ENCODE measurements at places on chromosomes 12 and 14.

- no peak for DNase-seq
Measured at GRCh38 chr14:74940956-74941565, 14.3 kb downstream of the PGF start.

GRCh38 chr12:10562306-10562933 is 51.0 kb downstream of the MAGOHB start:
- peak; percentile 24 for DNase-seq

DNA sequence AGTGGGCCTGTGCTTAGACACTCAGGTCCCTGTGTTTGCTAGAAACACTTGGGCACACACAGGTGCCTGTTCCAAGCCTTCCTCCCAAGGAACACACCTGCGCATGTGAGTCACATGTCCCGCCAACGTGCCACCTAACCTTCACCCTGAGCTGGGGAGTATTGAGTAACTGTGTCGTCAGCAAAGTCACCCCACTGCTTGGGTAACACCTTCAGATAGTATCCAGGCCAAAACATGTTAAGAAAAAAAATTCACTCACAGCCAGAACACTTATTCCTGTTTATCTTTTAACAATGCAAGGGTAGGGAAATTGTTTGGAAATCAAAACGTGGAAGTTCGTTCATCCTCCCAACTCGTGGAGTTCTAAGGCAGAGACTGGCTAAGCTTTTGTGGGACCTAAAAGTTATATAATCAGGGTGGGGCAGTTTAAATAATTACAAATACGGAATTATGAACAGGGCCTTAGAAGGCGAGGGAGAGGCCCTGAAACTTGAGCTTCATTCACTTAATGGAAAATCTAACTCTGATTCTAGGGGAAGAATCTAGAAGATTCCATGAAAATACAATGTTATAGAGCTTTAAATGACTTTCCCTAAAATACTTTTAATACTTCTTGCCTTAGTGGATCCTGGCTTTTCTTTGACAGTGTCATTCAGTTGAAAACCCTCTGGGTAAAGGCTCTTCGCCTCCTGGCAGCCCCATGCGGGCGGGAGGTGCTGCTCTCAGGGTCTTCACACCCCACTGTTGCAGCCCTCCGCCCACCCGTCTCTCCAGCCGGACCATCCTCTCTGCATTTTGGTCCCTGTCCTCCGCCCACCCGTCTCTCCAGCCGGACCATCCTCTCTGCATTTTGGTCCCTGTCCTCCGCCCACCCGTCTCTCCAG is 30.3 kb upstream of the ADIPOR2 start:
- DNase-seq, result no peak

DNA sequence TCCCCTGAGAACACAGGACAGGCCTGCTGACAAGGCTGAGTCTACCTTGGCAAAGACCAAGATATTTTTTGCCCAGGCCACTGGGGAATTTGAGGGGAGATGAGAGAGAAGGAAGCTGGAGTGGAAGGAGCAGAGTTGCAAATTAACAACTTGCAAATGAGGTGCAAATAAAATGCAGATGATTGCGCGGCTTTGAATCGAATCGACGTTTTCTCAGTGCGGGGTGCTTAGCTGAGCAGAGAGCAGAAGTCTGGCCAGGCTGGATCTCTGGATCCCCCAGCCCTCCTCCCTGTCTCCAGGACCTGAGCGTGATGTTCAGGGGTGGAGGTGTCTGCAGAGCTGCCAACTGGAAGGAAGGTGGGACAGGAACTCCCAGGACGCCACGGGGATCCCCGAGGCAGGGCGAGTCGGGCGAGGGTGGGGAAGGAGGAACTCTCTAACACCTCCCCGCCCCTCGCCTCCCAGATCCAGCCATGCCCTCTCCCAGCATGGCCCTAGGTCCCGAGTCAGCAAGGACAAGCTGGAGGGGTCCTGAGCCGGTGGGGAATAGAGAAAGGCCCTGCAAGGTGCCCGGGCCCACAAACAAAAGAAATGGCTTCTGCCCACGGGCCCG is 527 bp upstream of the CARMIL3 start:
- DNase-seq, result no peak

GRCh38 chr12:71521125-71521524 is 81.5 kb downstream of the LGR5 start:
- DNase-seq, result no peak
